ENCODE measurements at places on chromosomes 16 and 17.

DNA sequence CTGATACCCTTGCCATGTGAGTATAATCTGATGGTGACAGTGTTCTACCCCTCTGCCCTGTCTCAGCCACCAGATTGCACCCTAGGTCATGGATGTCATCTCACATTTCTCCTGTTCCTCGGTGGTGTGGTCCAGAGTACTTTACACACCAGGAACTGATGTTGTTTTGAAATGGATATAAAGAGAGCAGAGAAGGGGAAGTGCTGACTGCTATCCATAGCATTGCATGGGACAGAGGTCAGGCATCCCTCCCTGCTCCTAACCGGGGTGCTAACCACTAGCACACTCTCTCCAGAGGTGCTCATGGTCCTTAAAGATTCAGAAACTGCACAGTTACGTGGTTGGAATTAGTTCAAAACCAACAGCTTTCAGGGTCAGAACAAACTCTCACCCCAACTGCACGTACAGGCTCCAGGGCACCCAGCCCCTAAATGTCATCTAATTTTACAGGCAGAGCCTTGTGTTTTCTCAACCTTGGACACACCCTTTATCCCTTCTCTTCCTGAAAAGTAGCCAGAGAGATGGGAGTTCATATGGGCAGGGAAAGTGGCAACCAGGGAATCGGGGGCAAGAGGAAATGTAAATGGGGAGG lies 16.3 kb downstream of the TTLL6 start:
- peak; percentile 64 for DNase-seq

GRCh38 chr17:67557052-67557845 lies 160.5 kb upstream of the NOL11 start:
- DNase-seq, result no peak

DNA sequence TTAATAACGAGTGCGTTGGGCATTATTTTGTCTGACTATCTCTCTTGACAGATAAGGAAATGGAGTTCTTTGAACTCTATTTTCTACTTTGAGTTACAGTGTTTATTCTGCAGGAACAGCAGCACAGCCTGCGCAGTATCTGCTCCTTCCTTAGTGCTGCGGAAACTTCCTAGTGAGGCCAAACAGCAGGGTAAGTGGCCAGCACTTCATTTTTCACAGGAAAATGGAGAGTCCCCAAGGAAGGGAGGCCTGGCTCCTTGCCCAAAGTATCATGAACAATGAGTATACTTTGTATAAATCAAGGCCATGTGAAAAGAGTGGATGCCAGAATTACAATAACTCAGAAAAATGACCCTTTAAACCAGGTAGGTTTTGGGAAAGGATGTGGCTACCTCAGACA lies 140.6 kb downstream of the VPS53 start:
- no peak for DNase-seq

DNA sequence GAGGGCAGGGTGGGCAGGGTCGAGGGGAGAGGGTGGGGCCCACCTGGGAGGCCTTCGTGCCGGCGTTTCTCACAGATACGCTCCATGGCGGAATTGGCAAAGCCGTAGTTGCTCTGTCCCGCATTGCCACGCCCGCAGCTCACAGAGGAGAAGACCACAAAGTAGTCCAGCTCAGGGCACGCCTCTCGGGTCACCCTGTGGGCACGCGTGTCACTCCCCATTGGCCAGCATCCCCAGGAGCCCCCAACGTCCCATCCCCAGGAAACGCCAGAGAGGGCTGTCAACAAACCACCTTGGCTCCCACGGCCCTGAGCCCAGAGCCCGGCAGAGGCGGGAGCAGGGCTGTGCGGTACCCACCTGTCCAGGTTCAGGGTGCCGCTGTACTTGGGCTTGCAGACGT lies 16.1 kb downstream of the FASN start:
- no peak for DNase-seq

DNA sequence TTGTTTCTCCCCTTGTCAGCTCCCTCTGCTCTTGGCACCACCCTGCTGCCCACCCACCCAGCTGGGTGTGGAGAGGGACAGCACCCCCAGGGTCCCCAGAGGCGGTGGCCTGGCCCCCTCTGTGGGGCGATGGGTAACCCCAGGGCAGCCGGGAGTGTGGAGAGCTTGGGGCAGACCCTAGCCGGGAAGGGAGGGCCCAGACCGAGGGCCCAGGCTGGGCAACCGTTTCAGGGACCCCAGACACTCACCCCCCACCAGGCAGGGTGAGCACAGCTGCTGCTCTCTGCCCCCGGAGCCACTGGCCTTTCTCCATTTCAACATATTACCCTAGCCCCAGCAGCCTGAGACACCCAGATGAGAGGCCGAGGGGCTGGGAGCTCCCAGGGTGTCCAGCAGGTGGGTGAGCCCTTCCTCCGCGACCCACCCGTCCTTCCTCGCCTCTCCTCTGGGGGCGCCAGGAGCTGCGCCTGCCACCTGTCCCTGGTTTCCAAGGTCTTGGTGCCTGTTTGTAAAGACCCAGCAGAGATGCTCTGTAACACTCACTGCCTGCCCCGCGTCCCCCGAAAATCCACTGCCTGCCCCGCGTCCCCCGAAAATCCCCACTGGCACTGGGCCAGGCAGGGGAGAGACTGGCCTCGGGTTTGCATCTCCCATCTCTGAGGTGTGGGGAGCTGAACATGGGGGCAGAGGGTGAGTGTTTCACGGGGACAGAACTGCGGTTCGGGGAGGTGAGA lies 45.4 kb downstream of the BAHCC1 start:
- no peak for DNase-seq

DNA sequence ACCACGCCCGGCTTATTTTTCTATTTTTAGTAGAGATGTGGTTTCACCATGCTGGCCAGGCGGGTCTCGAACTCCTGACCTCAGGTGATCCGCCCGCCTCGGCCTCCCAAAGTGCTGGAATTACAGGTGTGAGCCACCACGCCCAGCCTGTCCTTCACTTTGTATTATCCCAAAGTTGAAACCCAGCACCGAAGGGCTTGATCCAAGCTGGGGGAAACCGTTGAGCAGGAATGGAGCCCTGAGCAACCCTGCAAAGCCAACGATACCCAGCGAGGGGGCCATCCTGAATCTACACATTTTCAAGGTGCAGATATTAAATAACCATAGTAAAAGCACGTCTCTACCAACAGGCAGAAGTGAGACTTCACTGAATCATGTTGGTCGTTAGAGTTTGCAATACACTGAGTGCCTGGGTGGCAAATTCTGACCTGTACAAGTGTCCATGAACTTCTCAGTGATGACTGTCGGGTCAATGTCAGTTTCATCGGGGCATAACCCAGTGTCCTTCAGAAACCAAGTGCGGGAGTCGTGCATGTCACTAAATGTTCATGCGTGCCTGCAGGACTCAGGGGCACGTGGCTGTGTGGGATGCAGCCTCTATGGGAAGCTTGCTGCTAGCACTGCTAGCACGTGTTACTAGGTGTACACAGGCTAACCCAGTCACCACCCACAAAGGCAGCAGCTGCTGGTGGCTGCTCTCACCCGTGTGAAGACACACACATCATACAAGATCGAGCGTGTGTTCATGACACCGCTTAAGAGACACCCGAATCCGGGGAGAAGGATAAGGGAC lies 10.5 kb upstream of the RBFOX3 start:
- no peak for DNase-seq

GRCh38 chr16:31507617-31507928 lies 618 bp downstream of the RUSF1 start:
- no peak for DNase-seq

- DNase-seq, result no peak
Measured at GRCh38 chr16:85271198-85271597, 158.9 kb upstream of the CIBAR2 start.

GRCh38 chr17:2545393-2545792 lies 33.7 kb upstream of the METTL16 start:
- DNase-seq, result no peak

- DNase-seq, result peak; percentile 90
Measured at GRCh38 chr16:86383488-86384262, 126.7 kb upstream of the FOXF1 start.
